ENCODE measurements at places on chromosomes 1 and 21. TPM values are rescaled to one million over a fixed set of nuclear protein-coding genes. Genes with fewer than 3 reads are reported as not detected.

DNA sequence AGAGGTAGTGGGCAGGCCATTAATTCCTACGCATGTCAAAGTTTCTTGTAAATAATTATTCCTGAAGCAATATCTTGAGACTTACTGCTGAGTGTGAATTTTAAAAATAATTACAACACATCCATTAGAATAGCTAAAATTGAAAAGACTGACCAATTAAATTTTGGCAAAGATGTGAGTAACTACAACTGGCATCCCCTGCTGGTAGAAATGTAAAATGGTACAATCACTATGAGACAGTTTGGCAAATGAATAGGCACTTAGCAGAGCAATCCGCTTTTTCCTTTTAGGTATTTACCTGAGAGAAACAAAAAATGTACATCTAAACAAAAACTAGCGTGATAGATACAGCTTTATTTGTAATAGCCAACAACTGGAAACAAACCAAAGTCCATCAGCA is 798.9 kb downstream of the BRINP3 start:
- DNase-seq: no peak

DNA sequence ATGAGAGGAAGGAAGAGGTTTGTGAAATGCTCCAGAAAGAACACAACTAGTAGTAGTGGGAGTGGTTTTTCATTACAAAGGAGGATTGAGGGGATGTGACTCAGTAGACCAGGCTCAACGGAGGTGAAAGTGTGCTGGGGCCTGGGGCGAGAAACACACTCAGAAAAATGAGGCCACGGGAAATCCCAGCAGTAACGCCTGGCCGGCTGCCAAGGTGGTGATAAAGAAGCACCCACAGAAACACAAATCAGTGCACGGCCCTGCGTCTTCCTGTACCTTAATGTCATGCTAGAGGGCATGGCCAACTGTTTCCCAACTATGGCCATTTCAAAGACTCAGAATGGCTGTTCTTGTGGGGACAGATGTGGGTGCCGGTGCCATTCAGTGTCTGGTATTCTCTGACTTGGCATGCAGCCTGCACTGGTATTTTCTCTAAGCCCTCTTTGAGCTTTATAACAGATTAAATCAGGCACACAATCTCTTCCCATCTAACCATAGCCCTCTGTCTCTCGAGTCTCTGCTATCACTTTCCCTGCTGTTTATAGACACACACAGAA is 38.2 kb downstream of the URB2 start:
- DNase-seq: no peak

- DNase-seq: no peak
These were observed 8.7 kb upstream of the UMODL1 start for GRCh38 chr21:42062236-42063022.

- no peak for DNase-seq
These were observed 16.5 kb upstream of the BATF3 start for GRCh38 chr1:212716161-212716560.

DNA sequence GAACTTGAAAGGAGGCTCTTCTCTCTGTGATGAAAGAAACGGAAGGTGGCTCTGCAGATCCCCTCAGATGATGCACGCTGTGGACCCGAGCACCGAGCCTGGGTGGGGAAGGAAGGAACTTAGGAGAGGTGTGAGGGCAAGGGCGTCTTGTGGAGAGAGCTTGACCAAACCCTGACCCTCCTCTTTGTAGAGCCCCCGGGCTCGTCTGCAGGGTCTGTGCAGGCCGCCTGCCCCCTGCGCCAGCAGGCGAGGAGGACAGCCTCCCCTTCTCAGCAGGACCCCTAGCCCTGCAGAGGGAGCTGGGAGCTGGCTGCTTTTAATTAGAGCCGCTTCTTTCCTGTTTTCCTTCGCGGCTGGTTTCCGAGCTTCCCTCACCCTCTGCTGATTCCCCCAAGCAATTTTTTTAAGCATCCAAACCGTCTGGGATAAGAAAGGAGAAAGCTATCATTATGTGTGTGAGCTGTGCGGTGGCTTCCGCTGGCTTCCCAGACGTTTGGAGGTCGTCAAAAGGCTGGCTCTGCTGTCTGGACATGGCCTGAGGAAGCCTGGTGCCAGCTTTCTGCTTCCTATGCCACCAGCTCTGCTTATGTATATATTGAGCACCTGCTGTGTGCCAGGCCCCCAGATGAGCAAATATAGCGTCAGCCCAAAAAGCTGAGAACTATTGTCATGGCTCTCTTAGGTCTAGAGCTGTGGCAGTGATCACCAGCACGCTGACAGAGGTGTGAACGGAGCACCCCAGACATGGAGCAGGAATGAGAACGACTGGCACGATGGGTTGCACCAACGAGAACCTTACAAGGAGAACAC is 160.2 kb upstream of the IRF2BP2 start:
- DNase-seq: no peak

DNA sequence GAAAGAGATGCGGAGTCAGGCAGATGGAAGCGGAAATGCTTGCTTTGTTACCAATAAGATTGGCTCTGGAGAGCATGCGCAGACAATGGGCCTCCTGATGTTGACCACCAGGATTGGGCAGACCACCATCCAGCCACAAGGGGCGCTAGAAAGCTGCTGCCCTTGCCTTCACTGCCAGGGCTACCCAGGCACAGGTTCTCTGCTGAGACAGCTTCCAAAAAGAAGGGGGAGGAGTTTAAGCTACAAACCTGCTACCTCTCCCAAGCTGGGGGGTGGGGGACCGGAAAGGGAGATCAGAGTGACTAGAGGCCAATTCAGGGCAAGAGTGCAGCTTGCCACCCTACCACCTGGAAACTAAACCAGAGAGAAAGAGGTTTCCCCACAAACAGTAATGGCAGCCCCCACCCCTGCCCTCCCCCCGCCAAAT is 369.7 kb downstream of the RRAGC start:
- DNase-seq: peak; percentile 64

DNA sequence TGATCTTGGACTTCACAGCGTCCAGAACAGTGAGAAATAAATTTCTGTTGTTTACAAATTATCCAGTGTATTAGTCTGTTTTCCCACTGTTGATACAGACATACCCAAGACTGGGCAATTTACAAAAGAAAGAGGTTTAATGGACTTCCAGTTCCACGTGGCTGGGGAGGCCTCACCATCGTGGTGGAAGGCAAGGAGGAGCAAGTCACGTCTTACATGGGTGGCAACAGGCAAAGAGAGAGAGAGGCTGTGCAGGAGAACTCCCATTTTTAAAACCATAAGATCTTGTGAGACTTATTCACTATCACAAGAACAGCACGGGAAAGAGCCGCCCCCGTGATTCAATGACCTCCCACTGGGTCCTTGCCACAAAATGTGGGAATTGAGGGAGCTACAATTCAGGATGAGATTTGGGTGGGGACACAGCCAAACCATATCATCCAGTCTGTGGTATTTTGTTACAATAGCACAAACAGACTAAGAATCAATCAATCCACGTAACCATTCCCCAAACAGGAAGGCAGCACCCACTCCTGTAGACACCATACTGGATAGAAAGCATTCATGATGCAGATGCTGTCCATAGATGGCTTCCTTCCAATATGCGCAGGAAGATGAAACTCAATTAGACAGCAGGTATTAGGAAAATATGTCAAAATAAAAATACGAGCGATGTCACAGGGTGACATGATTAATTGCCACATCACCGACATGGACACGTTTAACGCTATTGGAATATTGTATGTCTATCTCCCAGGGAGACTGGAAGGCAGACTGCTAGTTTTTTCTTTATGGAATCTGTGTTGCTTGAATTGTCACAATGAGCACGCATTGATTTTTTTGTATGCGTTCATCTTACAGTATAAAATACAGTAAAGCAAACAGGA is 22.8 kb downstream of the ECE1 start:
- DNase-seq: no peak

GRCh38 chr1:46529031-46529630 is 22.3 kb downstream of the KNCN start:
- no peak for DNase-seq

DNA sequence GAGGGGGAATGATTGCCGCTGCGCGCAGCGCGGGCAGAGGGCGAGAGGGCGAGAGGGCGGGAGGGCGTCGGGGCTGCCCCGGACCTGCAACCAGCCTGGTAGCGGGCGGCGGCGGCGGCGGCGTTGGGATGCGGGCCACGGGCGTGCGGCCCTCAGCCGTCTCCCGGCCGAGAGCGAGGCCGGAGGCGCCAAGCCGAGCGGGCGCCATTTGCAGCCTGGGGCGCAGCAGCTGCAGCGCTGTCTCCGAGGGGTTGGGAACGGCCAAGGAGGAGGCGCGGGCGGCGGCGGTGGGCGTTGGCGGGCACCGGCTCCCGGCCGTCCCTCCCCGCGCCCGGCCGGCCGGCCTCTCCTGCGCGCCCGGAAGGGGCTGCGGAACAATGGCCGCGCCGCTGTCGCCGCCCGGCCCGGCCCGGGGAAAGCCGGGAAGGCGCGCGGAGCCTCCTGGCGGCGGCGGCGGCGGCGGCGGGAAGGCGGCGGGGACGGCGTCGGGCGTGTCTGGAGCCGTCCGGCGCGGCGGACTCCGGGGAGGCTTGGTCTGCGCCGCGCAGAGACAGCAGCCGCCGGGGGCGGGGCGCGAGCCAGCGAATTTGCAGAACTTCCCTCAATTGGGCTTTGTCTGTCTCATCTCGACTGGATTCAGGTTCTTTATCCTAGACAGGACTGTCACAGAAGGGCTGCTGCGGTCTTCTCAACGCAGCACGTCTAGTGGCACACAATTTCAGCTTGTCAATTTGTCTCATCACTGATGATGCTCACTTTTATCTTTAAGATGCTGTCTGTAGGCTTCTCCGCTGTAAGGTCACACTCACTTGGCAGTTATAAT is 35.7 kb downstream of the ZBTB8B start:
- peak; percentile 71 for DNase-seq

DNA sequence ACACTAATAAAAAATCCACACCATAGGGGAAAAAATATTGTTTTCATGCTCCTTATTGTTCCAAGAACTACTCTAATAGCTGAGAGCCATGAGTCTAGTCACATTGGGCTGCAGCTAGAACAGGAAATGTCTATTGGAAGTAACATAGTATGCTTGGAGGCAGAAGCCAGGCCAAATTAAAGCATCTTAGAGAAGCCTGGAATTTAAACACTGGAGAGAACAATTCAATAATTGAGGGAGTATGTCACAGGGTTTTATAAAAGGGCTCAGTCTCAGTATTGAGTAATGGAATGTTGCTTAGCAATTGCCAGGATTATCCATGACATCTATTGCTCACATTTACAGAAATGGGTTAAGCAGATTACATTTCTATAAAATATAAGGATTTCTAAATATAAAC is 471.3 kb downstream of the LMO4 start:
- no peak for DNase-seq

Gene ADORA1
- 16.3 TPM for total RNA-seq

Gene SPRR2B
- not detected for total RNA-seq

Gene MUTYH
- total RNA-seq: 31.5 TPM

Gene ARHGEF10L
- total RNA-seq: 3.1 TPM

Gene C1orf94
- not detected for total RNA-seq

Gene ARID4B
- total RNA-seq: 48.2 TPM
